ENCODE measurements at places on chromosomes 3 and 15. TPM values are rescaled to one million over a fixed set of nuclear protein-coding genes. Genes with fewer than 3 reads are reported as not detected.

Gene SGO1
- 10.0 TPM for total RNA-seq

Gene SUCNR1
- total RNA-seq: 0.06 TPM

Gene SERPINI2
- total RNA-seq: 0.25 TPM

Gene TGM5
- total RNA-seq: 2.1 TPM

Gene ZDHHC3
- total RNA-seq: 164 TPM

Gene HYAL1
- 2.7 TPM for total RNA-seq

DNA sequence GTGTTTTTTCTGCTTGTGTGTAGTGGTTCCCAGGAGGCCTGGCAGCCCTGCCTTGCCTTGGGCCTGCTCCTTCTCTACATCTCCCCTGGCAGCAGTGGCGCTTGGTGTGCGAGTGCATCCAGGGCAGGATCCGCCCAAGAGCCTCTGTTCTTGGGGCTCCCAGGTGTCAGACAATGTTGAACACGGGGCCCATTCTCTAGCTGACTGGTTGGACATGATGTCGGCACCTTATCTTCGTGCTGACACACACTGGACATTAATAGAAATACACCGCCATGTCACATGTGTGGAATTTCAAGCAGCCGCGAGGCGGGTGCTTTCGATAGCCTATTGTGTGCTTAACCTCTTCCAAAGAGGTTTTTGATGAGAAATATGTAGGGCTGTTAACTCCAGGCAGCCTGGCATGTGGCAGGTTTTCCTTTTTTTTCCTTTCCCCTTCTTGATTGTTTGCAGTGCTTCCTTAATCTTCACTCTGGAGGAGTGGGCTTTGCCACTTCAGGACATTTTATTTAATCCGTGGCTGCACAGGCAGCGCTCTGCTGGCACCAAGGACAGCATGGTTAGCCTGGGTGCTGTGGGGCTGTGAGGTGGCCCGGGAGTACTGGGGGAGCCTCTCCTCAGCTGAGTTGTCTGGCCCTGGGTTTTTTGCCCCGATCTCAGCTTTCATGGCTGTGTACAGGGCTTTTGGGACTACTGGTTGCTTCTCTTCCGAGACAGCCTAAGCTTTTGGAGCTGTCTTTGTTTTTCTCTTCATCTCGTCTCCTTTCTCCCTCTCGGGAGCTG is 42.5 kb downstream of the CHCHD6 start:
- peak; percentile 67 for DNase-seq

- no peak for DNase-seq
Observed at GRCh38 chr3:141379250-141379966, 11.1 kb downstream of the ZBTB38 start.

DNA sequence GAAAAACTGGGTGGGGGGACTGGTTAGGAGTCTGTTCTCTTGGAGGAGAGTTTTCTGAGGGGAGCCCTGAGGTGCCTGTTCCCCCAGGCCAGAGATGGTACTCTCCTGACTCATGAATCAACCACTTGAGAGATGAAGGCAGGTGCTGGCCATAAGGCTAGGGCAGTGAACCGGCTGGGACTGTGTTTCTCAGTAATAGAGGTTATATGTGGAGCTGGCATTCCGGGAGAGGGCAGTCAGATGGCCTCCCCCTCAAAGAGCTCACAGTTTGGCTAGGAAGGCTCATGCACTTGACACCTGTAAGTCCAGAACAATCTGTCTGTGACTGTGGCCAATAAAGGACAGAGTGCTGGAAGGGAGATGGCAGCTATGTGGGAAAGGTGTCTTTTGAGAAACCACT is 10.0 kb upstream of the SCN10A start:
- DNase-seq: no peak

GRCh38 chr3:86923071-86923491 is 67.9 kb downstream of the VGLL3 start:
- no peak for DNase-seq

- DNase-seq: no peak
Observed at GRCh38 chr3:120174811-120175539, 80.7 kb upstream of the GSK3B start.

DNA sequence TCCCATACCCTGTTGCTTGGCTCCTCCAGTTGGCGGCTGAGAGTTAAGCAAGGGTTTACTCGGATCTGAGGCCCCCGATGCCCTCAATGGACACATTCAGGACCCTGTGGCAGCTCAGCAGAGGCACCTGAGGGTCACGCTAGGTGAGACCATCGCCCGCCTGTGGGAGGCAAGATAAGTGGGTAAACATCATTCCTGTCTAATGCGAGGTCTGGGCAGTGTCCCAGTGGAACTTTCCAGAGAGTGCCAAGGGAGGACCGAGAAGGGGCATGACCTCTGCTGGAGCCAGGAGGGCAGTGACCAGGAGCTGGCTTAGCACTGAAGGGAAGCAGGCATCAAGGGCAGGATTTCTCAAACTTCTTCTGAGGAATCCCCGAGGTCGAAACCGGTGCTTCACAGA is 65.4 kb upstream of the SEC61A1 start:
- no peak for DNase-seq

GRCh38 chr3:43893727-43894126 is 203.0 kb downstream of the ABHD5 start:
- DNase-seq: no peak

DNA sequence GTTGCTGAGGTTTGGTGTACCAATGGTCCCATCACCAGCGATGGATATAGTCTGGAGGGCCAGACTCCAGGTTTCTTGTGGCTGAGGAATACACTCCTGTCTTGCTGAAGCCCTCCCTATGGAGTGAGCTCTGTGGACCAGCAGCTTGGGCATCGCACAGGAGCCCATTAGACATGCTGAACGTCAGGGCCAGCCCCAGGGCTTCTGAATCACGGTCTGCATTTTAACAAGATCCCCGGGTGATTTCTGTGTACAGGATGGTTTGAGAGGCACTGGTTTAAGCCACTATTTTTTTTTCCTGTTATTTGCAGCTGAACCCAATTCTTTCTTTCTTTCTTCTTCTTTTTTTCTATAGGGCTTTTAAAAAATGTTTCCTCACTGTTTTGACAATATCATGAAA is 69.5 kb upstream of the XCR1 start:
- DNase-seq: no peak

DNA sequence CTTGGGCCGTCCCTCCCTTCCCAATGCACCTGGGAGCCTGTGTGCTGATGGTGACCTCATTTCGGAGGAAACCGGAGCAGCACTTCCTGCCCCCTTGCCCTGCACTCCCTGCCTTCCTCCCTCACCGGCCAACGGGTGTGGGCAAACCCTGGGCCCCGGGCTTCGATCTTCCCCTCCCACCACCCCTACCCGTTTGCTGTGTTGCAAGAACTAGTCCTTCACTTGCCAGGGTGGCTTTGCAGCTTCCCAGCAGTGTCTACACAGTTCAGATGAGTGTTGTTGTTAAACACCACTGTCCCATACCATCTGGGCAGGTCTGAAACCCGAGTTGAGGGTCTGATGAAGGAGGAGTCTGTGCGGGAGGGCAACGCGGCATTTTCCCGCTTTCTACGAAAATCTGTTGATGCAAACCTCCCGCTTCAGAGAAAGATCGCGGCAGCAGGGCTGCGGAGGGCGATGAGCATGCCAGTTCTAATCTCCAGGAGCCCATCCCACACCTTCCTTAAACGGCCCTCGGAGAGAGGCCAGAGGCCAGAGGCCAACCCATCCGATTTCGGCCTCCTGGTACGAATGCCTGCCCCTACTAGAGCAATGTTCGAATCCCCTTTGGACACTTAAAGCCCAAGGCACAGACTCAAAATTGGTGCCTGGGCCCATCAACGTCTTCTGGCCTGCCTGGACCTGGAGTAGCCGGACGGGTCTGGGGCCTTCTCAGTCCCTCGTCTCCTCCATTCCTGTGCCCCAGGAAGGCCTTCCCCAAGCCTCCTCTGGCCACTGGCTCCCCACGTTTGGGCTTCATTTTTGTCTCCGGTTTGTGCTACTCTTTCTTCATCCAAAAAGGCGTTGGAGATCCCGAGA is 35.7 kb upstream of the POLG start:
- DNase-seq: no peak

- no peak for DNase-seq
Observed at GRCh38 chr15:45307230-45307924, 55.3 kb downstream of the SLC28A2 start.

- DNase-seq: peak; percentile 88
Observed at GRCh38 chr3:62159709-62160092, 213.6 kb downstream of the FEZF2 start.

DNA sequence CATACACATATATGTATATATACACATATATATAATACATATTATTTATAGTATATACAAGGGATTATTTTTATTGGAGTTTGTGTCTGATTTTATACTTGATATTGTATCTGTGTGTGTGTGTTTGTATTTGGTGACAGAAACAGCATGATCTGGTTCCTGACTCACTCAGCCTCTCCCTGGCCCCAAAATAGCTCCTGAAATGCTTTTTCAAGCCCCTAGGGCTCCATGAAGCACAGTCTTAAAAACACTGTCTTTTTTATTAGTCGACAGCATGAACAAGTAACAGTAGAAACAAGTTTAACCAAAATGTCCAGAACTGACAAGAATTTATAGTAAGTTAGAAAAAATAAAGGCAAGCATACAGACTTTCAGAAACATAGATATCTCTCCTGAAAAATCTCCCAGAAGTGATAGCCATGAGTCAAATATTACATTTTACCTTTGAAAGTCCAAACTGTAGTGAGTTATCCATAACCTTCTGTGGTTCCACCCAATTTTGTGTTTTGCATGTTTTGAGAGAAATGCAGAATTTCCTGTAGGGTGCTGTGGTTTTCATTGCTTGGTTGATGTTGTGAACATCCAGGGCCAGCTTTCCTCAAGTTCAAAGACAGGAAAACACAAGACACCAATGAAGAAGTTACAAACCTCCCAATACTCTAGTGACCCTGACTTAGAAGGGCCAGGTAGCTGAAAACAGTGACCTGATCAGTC is 98.5 kb upstream of the CCDC80 start:
- no peak for DNase-seq

DNA sequence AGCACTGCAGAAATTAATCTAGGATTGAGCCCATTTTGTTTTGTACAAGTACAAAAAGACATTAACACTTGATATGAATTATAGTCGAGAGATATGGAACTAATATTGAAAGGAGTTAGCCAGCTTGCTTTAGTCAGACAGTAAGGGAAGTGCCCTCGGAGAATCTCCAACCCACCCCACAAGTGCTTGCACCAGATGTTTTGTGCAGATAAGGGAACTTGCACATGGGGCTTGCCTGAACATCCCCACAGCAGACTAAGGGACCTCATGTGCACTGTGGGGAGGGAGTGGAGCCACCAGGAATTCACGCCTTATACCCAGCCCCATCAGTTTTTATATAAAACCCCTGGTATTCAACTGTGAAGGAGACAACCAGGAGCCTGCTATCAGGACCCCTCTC is 122.3 kb downstream of the EFHB start:
- no peak for DNase-seq

- no peak for DNase-seq
Observed at GRCh38 chr15:91319371-91320059, 219.5 kb downstream of the SV2B start.

DNA sequence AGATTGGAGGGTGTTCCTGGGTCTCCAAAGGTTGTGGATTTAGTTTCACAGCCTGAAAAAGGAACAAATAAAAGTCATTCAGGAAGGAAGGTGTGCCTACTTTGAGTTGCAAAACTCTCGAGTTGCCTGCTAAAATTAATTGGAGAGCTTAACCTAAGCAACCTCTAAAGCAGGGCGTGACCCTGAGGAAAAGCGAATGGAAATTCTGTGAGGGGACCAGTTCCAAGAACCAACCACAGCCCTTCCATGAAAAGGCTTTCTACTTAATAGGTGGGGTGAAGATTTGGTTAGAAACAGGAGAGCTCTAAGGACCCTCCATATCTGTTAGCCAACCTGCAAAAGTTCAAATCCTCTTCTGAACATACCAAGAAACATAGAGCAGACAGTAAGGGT is 1.5 kb downstream of the CD80 start:
- DNase-seq: no peak

DNA sequence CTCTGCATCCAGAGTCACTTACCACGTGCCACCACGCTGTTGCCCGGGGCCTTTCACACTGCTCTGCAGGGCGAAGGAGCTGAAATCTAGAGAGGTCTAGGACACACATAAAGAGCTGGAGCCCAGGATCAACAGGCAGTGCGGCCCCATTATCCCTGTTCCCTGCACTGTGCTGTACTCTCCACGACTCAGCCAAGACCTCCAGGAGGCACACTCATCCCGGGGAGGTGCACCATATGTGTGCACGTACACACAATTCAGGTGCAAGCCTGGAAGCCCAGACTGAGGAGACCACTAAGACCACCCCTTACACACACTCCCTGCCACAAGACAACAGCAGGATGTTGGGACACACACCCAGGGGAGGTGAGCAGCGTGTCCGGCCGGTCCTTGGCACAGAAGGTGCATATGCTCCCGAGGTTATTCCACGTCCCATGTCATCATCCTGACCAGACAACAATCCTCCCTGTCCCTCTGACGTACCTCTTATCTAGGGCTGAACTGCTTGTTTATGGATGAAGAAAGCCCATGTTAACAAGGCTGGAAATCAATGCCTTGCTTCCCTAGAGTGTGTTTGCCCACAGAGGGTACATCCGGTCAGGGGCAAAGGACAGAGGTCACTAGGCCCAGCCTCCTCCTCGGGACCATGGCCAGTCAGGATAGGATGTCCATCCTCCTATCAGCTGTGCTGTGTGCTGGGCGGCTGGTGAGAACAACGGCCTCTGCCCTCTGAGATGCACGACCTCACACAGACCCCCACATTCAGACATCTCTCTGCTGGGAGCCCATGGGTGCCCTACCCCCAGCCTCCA is 16.1 kb downstream of the KLF15 start:
- DNase-seq: peak; percentile 9

DNA sequence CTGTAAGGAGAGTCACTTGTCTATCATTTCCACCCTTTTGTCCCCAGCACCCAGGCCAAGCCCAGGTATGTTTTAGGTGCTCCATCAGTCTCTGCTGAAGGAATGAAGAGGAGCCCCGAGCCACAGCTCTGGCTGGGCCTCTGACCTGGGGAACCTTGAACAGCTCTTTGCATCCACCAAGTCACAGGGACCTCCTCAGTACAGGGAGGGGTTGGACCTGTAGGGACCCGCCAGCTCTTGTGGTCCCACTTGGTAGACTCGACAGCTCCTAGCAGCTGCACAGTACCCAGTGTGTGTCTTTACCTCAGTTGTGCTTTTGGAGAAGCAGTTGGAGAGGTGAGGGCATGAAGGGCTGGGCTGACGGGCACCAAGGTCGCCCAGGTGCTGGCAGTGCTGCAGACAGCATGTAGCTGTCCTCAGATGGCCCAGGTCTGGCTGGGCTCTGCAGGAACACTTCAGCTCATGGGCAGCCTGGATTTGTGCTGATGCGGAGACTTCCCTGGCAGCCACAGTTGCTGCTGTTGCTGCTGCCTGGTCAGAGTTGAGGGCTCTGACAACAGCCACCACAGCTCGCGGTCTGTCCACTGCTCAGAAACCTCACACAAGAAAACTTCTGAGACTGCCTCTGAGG is 123.6 kb downstream of the CACNA1D start:
- DNase-seq: no peak

All from testis (tissue), 5 donors.